Heart left ventricle (tissue), 16 donors: ENCODE measurements at places on chromosomes 7 and 10. TPM values are rescaled to one million over a fixed set of nuclear protein-coding genes. Genes with fewer than 3 reads are reported as not detected.

The TMEM139 gene
- 4.1 TPM for polyA plus RNA-seq

The MGMT gene
- 11.0 TPM for polyA plus RNA-seq

The MYL7 gene
- 1,236 TPM for polyA plus RNA-seq

The PLAU gene
- polyA plus RNA-seq, result 3.3 TPM

The PPA1 gene
- polyA plus RNA-seq, result 143 TPM

The GTF2IRD1 gene
- 27.0 TPM for polyA plus RNA-seq

The TRPV5 gene
- polyA plus RNA-seq, result not detected
